ENCODE measurements at places on chromosomes 2 and 18.
A peak's percentile ranks its signal among the peaks of the same experiment; 100 is the strongest.

DNA sequence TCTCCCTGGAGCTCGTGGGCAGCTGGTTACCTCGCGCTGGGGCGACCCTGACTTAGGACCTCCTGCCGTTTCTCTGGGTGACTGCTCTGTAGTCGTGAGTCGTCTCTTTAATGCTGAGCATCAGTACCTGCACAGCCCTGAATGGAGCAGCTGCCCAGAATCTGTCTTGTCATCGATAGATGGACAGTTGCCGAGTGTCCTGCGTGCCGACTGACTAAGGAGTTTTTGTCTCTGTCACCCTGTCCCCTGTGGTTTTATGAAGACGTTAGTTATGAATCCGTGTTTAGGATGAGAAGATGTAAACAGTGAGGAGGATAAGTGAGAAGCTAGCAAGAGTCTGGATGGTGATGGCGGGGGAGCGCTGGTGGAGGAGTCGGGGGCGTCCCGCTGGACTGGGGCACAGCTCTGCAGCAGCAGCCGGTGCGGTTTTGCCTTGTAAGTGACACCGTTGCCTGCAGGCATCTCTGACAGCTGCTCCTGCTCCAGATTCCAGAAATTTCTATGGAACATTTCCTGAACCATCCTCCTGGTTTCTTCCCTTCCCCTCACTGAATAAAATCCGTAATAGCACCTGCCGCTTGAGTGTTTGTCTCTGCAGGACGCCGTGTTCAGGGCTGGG lies 13.3 kb downstream of the AGAP1 start:
- DNase-seq = no peak

DNA sequence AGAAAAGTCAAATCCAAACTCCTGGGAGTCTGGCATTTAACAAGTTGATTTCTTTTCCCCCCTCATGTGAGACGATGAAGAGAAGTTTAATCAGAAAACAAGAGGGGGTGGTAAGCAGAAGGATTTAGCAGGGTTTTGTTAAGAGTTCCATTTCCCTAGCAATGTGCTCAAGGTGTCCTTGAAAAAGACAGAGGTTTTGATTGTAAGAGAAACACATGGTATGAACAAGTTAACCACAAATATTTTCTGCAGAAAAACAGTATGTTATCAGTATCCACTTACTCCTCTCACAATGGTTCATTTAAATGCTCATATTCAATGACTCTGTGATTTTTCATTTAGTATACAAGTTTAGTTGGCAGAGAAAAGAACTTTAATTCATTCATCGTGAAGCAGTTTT lies 26.8 kb downstream of the LAMA1 start:
- DNase-seq = no peak

DNA sequence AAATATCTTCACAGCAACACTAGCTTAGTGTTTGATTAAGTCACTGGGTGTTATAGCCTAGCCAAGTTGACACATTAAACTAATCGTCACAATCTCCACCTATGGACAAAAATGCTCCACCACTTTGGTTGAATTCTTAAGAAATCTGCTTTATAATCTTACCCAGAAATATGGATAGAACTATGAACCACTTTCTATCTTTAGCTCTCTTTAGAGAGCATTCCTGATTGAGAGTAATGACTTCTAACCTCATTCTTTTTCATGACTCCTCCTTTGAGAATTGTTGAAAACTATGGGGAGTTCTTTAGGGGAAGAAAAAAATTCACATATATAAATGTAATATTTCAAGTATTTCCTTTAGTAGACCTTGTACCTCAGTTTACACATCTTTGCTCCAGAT lies 1282.2 kb upstream of the ZEB2 start:
- no peak for DNase-seq

DNA sequence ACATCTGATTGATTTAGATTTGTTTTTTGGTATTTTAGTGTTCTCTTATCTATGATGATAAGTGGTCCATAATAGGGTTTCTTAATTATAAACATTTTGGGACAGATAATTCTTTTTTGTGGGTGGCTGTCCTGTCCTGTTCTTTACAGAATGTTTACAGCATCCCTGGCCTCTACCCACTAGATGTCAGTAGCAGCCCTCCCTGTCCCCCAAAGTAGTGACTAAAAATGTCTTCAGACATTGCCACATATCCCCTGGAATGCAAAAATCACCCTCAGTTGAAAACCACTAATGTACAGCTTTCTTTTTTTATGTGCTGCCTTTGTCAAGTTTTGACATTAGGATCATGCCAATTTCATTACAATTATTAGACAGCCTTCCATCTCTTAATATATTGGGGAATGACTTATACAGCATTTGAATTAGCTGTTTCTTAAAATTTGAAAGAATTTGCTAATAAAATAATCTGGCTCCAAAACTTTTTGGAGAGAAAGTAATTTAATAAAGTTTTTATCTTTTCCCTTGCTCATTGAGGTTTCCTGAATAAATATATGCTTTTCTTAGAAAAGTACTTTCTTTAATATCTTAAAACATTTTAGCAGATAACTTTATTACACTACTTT lies 19.5 kb downstream of the WIPF1 start:
- peak; percentile 45 for DNase-seq
